Activated T-cell treated with anti-CD3 and anti-CD28 coated beads, Interleukin-2, amount 50 U/mL, for 48 hours (primary cell): ENCODE measurements at places on chromosomes 16 and 17.

GRCh38 chr16:1933097-1933661 is 9.8 kb downstream of the MSRB1 start:
- DNase-seq, result no peak

DNA sequence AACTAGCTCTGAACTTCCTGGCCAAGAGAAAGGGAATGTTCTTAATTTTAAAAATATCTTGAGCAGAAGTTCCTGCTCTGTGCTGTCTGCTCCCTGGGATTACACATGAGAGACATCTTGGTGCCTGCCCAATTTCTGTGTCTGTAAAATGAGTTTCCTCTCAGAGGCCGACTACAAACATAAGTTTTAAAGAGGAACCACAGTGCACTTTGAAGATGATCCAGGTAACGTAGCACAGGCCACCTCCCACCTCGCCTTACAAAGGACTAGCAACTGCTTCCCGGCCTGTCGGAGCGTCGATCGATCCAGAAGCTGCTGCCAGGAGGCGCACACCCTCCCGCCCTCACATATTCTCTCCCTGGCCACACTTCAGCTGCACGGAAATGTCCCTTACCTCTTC is 55.0 kb upstream of the ATP2A3 start:
- no peak for DNase-seq

GRCh38 chr17:39634384-39634871 is 2.5 kb upstream of the STARD3 start:
- DNase-seq, result peak; percentile 43

- DNase-seq, result peak; percentile 42
Observed at GRCh38 chr17:82305727-82306300, 11.6 kb downstream of the CD7 start.

DNA sequence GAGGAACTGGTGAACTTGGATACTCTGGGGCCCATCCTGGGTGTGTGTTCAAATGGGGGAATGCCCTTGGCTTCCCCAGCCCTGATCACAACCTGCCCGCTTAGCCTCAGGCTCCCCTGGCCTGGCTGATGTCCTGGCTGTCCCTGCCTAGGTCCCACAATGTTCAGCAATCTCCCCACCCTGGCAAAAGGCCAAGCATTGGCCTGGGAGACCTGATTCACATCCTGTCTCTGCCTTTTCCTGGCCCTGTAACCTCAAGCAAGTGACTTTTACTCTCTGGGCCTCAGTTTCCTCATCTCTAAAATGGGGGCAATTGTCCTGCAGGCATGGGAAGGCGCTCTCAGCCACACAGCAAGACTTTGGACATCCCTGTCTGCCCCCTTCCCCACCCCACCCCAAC is 14.4 kb downstream of the CPNE2 start:
- no peak for DNase-seq

GRCh38 chr17:42744283-42744805 is 496 bp downstream of the EZH1 start:
- DNase-seq, result peak; percentile 86

GRCh38 chr17:72124438-72124775 is 3.6 kb downstream of the SOX9 start:
- DNase-seq, result no peak

GRCh38 chr17:81131486-81132196 is 33.7 kb upstream of the PVALEF start:
- no peak for DNase-seq

- peak; percentile 47 for DNase-seq
Observed at GRCh38 chr16:88705076-88705684, 1.0 kb downstream of the RNF166 start.

- DNase-seq, result no peak
Observed at GRCh38 chr17:74226252-74226651, 12.9 kb downstream of the TTYH2 start.

- DNase-seq, result no peak
Observed at GRCh38 chr17:63041722-63042121, 75.7 kb downstream of the TANC2 start.

GRCh38 chr17:82105417-82105881 is 7.4 kb upstream of the FASN start:
- no peak for DNase-seq

GRCh38 chr16:19179546-19180490 is 11.8 kb downstream of the SYT17 start:
- peak; percentile 65 for DNase-seq

- DNase-seq, result no peak
Observed at GRCh38 chr17:41810659-41811548, 845 bp downstream of the P3H4 start.

DNA sequence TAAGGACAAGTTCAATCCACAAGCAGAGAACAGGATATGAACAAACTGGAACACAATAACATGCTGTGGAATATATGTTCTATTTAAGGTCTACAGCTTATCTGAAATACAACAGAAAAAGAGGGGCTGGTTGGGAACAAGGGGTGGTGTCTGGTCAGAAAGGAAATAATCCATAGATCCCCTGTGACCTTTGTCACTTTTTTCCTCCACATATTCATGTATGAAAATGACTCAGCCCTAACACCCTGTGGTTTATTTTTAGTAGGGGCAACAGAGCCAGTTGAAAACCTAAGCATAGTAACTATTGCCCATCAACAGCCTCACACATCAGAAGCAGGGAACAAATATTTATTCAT is 12.3 kb upstream of the SPAG9 start:
- no peak for DNase-seq

- DNase-seq, result no peak
Observed at GRCh38 chr16:23452221-23452571, 793 bp downstream of the COG7 start.

DNA sequence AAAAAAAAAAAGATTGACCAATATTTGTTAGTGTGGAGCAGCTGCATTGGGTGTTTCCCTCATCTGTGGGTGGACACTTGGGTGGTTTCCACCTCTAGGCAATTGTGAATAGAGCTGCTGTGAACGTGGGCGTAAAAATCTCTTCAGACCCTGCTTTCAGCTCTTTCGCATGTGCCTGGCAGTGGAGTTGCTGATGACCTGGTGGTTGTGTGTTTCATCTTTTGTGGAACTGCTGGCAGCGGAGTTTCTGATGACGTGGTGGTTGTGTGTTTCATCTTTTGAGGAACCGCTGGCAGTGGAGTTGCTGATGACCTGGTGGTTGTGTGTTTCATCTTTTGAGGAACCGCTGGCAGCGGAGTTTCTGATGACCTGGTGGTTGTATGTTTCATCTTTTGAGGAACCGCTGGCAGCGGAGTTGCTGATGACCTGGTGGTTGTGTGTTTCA is 21.4 kb downstream of the ZC3H18 start:
- peak; percentile 63 for DNase-seq

- no peak for DNase-seq
Observed at GRCh38 chr17:62876063-62876462, 67.9 kb upstream of the MARCHF10 start.

DNA sequence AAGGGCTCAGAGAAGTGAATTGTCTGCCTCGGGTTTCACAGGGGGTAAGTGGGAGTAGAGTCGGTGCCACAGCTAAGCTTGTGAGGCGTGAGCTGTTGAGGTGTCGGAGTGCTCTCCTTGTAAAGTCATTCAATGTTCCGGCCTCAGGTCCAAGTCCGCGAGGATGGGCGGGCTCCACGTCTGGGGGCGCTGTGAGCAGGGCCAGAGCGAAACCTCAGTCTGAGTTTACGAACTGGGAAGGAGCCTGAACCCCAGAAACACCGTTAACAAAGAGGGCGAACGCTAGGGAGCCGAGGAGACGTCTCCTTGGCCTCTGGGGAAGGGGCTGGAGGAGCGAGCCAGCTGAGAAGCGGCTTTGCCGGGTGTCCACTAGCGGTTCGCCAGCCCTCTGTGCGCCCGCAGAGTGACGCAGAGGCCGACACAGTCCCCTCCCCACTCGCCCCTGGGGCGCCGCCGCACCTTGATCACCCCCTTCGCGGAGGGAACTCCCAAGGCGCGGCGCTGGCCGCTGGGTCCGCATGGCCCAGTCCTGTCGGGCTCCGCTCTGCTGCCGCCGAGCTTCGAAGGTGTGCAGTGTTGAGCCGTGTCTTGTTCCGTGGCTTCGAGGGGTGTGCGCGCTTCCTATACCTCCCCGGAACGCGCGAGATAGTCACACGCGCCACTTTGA is 4.9 kb downstream of the IRX3 start:
- DNase-seq, result no peak

DNA sequence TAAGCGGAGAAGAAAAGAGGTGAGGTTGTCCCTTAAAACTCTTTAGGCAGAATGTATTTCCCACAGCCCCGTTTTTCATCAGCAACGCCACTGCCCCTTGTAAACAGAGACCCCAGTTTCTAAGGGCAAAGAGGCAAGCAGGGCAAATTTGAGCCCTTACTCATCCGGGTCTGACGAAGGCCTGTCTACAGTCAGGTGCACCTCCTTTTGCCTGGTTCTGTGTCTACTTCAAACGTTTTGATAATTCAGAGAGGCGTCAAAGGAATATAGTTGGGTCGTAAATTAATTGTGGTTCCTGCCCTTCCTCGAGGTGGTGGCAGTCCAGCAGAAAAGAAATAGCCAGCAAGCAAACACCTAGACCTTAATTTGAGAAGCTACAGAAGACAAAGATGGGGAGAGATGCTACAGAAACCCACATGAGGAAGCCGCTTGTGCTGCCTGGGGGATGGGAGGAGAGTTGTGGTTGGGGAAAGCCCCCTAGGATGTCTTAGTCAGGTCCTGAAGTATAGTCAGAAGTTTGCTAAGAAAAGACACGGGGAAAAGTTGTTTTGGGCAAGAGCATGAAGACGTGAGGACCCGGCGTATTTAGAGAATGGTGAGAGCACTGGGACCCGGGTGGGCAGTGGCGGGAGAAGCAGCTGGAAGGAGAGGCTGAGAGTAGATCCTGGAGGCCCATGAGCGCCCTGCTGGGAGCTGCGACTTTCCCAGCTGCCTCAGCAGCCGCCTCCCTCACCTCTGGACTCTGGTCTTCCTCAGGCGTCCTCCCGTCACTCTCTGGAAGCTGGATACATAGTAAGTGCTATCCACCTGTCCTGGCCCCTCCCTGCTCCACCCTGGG is 2.4 kb downstream of the FBRS start:
- peak; percentile 86 for DNase-seq

DNA sequence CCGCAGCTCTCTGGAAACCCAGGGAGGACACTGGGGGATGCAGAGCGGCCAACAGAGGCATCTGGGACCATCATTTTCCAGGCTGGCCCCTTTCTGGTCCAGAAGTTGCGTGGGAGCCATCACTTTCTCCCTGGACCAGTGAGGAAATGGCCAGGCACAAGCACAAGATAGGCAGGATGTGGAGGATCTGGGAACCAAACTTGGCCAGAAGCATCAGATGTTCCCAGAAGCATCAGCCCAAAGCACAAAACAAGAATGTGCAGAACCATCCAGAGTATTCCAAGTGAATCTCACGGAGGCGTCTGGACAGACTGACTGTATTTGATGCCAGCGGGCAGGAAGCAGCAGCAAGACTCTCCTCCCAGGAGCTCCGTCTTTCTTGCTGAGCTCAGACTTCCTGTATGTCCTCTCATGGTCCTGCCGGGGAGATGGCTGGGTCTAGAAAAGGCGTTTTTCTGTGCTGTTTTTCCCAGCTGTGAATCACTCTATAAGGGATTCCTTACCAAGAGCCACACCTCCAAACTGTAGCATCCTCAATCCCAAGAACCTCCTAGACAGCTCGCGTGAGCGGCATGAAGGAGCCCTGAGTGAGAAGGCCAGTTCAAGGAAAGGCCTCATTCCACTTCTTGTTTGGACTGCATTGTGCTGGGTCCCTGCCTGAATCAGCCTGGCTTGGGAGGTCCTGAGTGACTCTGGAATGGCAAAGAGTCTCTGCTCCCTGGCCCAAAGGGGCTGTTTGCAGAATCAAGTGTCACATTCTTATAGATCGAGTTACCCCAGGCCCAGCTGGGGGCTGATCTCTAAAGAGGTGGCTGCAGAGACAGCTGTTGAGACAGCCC is 49.5 kb upstream of the MTSS2 start:
- DNase-seq, result no peak

- DNase-seq, result peak; percentile 7
Observed at GRCh38 chr16:57585051-57585687, 42.7 kb downstream of the ADGRG5 start.

- no peak for DNase-seq
Observed at GRCh38 chr17:48003417-48004151, 32.7 kb downstream of the CDK5RAP3 start.

DNA sequence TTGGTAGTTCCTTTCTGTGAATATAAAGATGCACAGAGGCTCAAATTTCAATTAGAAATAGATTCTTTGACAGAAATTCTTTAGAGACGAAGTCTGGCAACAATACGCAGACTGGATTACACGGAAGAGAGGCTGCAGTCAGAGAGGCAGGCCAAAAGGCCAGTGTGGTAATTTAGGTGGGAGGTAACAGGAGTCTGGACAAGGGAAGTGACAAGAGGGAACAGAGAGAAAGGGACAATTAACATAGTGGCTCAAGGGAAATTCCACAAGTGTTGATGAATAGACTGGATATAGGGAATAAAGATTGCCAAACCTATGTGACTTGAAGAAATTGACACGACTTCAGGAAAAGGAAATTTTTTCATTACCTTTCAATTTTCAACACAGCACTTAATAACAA is 54.6 kb downstream of the STX8 start:
- DNase-seq, result no peak
